ENCODE measurements at places on chromosomes 5 and 9.

DNA sequence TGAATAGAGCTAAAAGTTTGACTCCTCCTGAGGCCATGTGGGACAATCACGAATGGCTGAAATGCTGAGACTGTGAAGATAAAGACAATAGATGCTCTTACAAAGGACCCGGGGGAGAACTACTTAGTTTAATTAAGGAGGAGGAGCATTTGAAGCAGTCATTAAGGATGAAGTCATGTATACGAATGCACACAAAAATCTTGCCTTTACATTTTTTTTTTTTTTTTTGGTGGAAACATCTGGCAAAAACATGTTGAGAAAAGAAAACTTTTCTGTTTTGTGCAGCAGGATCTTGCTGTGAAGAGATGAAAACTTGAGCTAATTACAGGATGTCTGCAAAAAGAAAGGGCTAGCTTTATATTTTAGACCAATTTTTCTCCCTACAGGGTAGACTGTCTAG is 42.3 kb upstream of the NR3C1 start:
- DNase-seq = no peak

DNA sequence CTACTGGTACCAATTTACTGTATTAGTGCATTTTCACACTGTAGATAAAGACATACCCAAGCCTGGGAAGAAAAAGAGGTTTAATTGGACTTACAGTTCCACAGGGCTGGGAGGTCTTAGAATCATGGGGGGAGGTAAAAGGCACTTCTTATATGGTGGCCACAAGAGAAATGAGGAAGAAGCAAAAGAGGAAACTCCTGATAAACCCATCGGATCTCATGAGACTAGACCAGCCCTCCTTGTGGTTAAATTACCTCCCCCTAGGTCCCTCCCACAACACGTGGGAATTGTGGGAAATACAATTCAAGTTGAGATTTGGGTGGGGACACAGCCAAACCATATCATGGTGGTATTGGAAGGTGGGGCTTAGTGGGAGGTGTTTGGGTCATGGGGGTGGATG is 56.5 kb upstream of the SPDL1 start:
- DNase-seq = peak; percentile 1

GRCh38 chr5:141753971-141754713 is 72.1 kb upstream of the ARAP3 start:
- peak; percentile 48 for DNase-seq

- DNase-seq = no peak
These were observed 20.4 kb upstream of the BRD3 start for GRCh38 chr9:134088063-134088725.

DNA sequence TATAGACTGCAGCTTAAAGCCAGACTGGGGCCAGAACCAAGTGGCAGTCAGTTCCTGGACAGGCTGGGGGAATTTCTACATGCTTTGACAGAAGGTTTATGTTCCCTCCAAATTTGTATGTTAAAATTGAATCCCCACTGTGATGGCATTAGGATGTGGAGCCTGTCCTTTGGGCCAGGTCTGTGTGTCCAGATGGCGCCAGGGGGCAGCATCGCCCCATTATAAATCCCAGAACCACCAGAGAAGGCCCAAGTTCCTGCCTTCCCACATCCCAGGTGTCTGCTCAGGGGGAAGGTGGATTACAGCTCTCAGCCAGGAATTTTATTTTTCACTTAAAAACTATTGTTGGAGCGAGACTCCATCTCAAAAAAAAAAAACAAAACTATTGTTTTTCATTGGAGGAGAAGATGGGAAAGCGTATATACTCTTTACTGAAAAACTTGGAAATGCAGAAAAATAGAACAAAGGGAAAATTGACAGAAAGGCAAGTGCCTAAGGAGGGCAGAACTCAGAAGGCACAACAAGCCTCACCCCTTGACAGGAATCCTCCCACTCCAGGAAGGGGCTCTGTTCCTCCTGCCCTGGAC is 5.0 kb downstream of the IL3 start:
- peak; percentile 76 for DNase-seq

- peak; percentile 82 for DNase-seq
These were observed 1.4 kb upstream of the ADAMTSL2 start for GRCh38 chr9:133532937-133533668.

- DNase-seq = no peak
These were observed 22.3 kb upstream of the SNAPC3 start for GRCh38 chr9:15400281-15400941.

DNA sequence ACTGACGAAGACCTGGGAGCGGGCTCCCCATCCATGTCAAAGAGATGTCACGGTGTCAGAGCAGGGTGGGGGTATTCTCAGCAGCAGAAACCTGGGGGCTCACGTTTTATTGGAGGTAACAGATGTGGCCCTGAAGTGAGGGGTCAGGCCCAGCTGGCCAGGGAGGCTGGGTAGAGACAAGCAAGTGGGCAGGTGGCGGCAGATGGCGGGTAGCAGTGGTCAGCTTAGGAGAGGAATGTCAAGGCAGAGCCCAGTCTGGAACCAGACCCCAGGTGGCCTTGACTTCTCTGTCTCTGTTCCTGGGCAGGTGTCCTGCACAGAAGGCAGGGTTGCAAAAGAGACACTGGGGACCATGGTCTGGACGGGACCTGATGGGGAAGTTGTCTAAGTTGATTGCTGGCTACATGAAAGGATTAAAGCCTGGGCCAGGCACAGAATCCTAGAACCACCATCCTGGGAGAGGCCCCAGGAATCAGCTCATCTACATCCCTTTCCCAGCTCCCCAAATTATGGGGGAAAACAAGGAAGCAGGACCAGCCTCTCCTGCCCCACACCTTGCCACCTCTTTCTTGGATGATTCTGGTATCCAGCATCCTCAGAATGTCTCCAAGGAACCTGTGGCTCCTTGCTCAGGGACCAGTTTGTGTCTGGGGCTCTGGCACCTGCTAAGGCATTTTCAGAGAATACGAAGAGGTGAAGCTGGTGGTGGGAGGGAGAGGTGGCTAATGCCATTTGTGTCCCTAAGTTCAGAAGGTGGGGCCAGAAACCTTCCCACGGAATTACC is 72.5 kb downstream of the AMBP start:
- no peak for DNase-seq

- no peak for DNase-seq
These were observed 40.1 kb downstream of the ALG2 start for GRCh38 chr9:99181621-99182020.

GRCh38 chr9:90774071-90774470 is 27.5 kb upstream of the SYK start:
- no peak for DNase-seq

- DNase-seq = no peak
These were observed 129.5 kb downstream of the TRIO start for GRCh38 chr5:14272548-14273205.

DNA sequence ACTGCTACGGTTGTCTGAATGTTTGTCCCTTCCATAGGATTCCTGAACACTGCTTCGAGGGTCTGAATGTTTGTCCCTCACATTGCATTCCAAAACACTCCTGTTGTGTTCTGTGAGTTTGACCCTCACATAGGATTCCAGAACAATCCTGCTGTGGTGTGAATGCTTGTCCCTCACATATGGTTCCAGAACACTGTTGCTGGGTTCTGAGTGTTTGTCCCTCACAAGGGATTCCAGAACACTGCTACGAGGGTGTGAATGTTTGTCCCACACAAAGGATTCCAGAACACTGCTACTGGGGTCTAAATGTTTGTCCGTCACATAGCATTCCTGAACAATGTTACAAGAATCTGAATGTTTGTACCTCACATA is 201.2 kb downstream of the FOXD4L6 start:
- no peak for DNase-seq

DNA sequence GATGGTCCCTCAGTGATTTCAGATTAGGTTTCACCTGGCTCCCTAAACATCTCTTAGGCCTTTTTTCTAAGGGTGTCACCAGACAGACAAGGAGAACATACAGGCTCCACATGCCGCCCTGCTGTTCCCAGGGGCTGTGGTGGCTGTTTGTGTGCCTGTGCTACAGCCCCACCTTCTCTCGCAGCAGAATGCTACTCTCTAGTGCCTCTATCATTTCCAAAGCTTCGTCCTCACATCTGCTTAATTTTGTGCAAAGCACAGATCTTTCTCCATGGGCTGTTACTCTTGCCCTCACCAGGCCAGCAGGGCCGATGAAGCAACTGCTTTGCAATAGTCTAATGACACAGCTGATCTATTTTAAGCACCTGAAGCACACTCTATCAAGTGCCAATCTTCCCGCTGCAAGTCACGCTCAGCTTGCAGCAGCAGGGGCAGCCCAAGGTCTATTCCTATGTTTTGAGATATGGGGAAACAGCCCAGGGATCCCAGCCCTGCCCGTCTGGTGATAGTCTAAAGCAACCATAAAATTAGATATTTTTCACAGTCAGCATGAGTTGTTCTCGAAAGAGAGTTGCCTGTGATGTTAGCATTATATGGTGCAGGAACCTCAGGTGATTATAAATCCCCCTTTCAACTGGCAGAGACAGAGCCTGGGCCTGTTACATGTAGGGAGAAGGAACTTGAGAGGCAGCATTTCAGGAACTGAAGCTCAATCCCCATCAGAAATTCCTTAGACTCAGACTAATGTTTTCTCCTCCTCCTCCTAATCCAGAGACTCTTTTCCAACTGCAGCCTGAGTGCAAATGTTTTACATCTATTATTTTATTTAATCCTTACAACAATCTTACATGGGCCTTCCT is 12.7 kb downstream of the ABLIM3 start:
- DNase-seq = no peak

- DNase-seq = no peak
These were observed 103.6 kb downstream of the SLC1A3 start for GRCh38 chr5:36710039-36710438.

- peak; percentile 67 for DNase-seq
These were observed 55.4 kb downstream of the HINT1 start for GRCh38 chr5:131109540-131110255.

DNA sequence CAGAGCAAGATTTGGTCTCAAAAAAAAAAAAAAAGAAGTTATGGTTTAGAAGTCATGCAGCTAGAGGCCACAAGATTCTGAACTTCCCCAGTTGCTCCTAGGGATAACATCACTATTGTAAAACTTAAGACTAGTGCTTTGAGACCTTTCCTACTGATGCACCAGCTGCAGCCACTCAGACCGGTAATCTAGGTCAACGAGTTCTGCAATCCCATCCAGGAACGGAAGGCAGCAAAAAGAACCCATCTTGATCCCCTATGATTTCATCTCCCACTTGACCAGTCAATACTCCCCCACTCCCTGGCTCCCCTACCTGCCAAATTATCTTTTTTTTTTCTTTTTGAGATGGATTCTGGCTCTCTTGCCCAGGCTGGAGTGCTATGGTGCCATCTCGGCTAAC is 46.9 kb upstream of the TTC39B start:
- no peak for DNase-seq

DNA sequence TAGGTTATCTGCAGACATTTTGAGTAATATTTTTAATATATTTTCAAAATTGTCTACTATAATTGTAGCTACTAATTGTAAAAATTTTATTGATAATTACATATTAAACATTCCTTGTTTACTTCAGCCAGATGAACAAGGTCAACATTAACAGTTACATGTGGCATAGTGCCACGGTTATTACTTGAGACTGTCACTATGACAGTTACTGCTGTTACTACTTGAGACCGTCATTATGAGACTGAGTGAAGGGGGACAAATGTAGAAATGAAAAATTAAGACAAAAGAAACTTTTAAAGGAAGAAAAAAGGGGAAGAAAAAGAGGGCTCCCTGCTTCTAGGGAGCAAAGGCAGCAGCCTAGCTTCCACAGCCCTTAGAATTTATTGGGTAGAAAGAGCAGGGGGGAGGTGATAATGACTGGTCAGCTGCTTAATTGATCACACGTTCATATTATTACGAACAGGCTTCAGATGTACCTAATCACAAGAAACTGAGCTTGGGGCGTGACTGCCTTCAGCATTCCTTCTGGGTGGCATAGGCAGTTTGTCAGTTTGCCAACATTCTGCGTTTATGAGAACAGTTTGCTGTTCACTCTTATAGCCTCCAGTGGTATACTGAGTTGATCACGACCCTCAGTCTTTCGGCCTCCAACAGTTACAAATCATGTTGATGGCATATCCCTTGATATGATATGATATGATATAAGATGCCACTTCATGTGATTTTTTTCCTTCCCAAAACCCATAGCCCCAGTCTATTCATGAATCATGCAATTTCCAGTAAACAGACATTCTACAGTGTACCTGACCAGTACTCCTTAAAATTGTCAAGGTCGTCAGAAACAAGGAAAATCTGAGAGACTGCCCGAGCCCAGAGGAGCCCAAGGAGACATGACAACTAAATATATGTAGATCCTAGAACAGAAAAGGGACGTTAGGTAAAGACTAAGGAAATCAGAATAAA is 13.1 kb downstream of the MARCHF6 start:
- DNase-seq = peak; percentile 41

DNA sequence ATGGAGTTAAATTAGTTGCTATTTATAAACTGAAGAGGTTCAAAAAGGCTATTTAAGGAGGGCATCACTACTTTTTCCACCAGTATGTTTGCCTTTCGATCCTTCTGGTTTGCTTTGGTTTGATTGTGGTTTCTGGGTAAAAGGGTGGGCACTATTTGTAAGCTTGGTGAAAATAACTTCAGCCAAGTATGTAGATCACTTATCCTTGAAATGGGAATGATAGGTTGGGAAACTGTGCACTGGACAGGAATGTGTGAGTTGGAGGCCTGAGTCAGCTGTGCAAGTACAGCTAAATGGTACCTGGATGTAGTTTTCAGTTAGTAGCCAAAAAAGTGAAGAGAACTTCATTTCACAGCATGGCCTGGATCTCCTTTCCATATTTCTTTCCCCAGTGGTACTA is 466.2 kb downstream of the ENC1 start:
- DNase-seq = no peak

DNA sequence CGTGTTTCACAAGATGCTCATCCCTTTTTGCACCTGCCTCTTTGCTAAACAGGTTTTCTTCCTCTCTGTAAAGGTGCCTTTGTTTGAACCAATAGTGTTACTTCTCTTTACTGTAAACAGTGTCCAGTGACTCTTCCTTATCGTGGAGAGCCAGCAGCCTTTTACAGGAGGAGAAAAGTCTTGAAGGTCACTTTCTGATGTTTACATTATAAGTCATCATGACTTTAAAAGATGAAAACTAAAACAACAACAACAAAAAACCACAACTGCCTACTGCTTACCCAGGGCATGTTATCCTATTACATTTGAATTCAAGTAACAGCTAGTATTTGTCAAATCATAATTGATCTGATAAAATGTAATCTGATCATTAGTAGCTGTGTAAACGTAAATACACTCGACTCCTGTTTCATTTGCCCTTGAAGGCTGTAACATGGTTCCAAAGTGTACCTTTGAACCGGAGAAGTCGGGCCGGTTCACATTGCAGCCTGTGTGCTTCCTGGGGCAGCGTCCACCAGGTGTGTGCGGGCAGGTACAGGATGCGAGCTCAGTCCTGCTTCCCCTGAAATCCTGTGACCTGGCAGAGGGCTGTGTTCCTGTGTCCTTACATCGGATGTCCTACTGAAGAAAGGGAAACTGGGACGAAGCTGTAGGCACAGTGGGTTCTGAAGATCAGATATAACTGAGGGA is 118.1 kb downstream of the C9orf152 start:
- DNase-seq = no peak

- no peak for DNase-seq
These were observed 72.0 kb downstream of the RETREG1 start for GRCh38 chr5:16544607-16545374.

DNA sequence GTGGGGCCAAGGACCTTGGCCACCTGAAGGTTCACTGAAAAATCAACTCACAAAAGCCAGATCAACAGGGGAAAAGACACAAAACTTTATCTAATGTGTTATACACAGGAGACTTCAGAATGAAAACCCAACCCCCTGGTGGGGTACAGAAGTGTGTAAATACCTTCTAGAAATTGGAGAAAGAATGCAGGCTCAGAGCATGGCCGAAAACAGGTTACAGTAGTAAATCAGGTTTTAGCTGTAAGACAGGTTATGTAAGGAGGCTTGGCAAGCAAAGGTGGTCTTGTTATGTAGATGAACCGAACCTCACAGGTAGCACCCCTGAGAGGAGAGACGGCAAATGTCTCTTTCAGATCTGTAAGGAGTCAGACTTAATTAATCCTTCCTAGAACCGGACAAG is 10.0 kb downstream of the CEMIP2 start:
- no peak for DNase-seq
